ENCODE measurements at places on chromosomes 3 and 15.

- DNase-seq = no peak
Observed at GRCh38 chr3:144104186-144104585, 132.6 kb downstream of the DIPK2A start.

DNA sequence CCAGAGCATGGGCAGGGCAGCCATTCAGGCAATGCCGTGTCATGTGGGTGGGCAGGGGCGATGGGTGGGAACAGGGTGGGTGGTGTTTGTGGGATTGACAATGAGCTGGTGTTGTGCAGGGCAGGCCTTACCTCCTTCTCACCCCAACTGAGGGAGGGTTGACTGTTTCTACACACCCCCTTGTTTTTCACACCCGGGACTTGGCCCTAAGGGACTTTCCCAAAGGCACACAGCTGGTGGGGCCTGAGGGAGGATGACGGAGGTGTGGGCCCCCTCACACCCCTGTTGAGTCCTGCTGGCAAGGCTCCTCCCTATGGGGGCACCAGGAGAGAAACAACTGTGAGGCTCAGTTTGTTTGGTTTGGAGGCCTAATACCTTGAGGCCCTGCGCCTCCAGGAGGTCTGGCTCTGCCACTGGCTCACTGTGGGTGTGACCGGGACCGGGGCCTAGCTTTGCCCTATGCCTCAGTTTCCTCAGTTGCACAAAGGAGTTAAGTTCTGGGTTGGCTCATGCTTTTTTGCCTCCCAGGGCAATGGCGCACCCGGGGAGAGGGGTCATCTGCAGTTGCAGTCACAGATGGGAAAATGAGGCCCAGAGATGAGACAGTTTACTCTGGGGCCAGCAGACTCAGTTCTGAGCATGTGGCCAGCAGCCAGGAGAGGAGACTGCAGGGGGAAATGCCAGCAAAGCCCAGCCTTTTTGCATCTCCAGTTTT, 5.1 kb upstream of the DNAH1 start:
- DNase-seq = no peak

GRCh38 chr3:182969277-182969676, 11.1 kb downstream of the DCUN1D1 start:
- no peak for DNase-seq

DNA sequence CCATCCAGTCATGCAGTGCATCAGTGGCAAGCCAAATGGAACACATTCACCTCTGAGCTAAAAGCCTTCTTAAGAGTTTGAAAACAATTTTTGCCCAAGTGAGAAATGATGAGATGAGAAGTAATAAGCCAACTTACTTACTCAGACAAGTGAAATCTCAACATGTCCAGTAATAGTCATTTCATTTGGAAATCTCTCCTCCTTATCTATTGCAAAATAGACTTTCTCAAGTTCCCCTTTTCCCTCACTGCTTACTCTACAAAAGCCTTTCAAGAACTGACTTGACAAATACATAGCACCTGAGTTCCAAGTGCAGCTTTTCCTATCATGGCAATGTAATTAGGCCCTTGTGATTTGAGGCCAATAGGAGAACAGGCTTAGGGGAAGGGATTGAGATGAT, 282.3 kb downstream of the SLC9A9 start:
- no peak for DNase-seq

DNA sequence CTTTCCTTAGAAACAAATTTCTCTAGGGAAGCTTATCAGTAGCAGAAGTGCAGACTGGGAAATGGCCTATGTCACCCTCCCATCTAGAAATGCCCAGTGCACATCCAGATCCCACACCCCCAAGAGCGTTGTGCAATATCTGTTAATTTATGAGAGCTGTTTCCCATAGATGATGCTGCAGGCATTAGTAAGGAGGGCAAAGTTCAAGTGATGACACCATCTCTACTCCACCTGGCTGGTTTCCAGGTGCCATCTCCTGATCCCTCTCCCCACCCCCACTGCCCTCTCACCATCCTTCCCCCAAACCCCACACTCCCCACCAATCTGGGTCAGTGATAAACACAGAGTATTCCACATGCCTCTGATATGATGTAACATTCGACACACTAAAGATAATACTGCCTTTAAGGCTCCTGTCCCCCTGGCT, 39.4 kb downstream of the AGTR1 start:
- DNase-seq = no peak

DNA sequence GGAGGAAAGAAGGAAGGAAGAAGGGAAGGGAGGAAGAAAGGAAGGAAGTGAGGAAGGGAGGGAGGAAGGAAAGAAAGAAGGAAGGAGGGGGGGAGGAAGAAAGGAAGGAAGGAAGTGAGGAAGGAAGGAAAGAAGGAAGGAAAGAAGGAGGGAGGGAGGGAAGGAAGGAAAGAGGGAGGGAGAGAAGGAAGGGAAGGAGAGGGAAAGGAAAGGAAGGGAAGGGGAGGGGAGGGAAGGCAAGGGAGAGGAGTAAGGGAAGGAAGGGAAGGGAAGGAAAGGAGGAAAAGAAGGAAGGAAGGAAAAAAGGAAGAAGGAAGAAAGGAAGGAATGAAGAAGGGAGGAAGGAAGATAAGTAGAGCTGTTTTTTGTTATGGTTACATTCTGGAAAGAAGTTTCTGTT, 141.2 kb downstream of the LRRC3B start:
- no peak for DNase-seq

GRCh38 chr3:74271541-74271940, 342.9 kb downstream of the CNTN3 start:
- no peak for DNase-seq

GRCh38 chr3:186368717-186369116, 6.7 kb upstream of the DGKG start:
- DNase-seq = no peak

DNA sequence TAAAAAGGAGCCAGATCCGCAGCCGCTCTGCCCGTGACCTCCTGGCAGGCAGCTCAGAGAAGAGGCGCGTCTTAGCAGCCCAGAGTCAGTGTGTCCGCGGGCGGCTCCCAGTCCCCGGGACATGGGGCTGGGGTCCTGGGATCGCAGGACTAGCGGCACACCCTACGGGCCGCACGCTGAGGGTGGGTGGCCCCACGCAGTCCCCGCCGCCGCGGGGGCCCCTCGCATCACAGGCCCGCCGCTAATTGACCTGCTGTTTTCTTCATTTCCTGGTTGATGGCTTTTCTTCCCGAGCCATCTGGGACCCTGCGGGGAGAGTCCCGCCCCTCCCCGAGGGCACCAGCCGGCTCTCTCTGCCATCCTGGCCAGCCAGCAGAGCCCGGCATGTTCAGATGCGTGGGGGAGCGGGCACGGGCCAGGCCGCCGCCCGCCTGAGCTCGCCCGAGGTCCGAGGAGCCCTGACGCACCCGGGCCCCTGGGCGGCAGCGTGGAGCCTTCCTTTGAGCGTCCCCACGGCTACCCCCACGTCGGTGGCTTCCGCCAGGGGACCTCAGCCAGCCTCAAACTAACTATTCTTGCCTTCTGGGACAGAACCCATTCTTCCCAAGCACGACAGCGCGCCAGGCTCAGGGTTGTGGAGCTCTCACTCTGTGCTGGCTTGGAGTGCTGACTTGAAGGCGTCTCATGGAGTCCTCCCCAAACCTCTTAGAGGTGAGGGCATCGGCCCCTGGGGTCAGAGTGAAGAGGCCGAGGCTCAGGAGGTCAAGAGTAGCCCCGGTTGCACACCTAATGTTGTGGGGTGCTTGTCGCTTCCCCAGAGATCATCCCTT, 34.6 kb upstream of the CACNA2D3 start:
- no peak for DNase-seq

DNA sequence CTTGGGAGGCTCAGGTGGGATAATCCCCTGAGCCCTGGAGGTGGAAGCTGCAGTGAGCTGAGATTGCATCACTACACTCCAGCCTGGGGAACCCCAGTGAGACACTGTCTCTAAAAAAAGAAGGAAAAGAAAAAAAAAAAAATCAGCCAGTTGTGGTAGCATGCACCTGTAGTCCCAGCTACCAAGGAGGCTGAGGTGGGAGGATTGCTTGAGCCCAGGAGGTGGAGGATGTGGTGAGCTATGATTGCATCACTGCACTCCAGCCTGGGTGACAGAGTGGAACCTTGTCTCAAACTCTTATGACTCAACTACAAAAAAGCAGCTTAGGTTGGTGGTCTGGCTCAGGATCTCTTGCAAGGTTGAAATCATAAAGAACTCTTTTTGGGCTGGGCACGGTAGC, 19.3 kb upstream of the GPX1 start:
- no peak for DNase-seq

DNA sequence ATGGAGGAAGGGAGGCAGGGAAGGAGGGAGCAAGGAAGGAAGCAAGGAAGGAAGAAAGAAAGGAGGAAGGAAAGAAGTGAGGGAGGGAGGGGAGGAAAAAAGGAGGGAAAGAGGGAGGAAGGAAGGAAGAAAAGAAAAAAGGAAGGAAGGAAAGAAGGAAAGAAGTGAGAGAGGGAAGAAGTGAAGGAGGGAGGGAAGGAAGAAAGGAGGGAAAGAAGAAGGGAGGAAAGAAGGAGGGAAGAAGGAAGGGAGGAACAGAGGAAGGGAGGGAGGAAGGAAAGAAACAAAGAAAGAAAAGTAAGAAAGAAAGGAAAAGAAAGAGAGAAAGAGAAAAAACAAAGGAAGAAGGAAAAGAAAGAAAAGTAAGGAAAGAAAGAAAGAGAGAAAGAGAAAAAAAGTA, 183.0 kb upstream of the SLC24A5 start:
- no peak for DNase-seq

GRCh38 chr15:74795966-74796625, 14.2 kb downstream of the CSK start:
- no peak for DNase-seq

GRCh38 chr3:61733876-61734275, 172.5 kb downstream of the PTPRG start:
- no peak for DNase-seq

- DNase-seq = no peak
Observed at GRCh38 chr3:170523248-170523647, 62.6 kb downstream of the SLC7A14 start.

- no peak for DNase-seq
Observed at GRCh38 chr3:172582712-172583111, 59.5 kb upstream of the TNFSF10 start.

DNA sequence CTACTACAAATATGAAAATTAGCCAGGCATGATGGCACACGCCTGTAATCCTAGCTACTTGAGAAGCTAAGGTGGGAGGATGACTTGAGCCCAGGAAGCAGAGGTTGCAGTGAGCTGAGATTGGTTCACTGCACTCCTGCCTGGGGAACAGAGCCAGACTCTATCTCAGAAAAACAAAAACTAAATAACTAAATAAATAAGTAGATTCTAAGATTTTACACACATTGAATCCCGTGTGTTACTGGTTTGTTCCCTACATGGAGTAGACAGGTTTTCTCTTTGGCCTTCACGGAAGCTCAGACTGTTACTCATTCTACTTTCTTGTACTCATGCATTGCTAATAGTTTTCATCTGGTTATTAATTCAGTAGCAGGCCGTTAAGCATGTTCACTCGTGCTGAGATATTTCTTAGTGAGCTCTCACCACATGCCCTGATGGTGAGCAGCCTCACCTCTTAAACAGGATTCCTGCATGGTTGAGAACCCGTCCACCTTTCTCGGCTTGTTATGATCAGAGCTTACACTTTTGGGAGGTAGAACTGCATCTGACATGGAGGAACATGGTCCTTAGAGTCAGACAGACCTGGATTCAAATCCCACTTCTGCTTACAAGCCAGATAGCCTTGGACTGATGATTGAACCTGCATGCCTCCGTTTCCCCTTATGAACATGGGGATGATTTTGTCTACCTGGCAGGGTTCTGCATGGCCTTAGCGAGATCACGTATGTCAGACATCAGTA, 49.1 kb downstream of the CMTM7 start:
- no peak for DNase-seq

GRCh38 chr3:128188956-128189355, 35.7 kb downstream of the EEFSEC start:
- DNase-seq = no peak

GRCh38 chr15:56719774-56720555, 13.3 kb downstream of the ZNF280D start:
- no peak for DNase-seq

- DNase-seq = no peak
Observed at GRCh38 chr3:30269751-30270445, 336.5 kb upstream of the TGFBR2 start.

- DNase-seq = no peak
Observed at GRCh38 chr15:63023351-63023945, 19.1 kb upstream of the TPM1 start.

DNA sequence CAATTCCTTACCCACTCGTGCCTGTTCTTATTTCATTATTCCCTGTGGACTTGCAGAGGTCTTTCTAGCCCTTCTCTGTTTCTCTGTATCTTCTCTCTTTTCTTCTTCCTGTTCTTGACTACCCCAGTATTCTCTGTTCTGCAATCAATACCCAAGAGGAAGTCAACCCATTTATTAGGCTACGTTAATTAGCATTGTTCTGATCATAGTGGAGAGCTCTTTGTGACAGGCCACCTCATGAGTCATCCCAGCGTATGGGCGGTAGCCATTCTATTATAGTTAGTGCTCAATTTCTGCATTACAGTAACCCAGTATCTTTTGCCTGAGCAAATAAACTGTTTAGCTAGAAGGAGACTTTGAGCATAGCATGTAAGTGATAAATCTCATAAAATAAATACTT, 259.5 kb upstream of the GRM7 start:
- no peak for DNase-seq

All from stimulated activated CD4-positive, alpha-beta T cell treated with anti-CD3 and anti-CD28 coated beads, Interleukin-1b, Interleukin-23, amount 100 ng/mL, for 1 hour (primary cell).